Bone marrow (tissue), 2 donors: ENCODE measurements at places on chromosomes 4 and X.

DNA sequence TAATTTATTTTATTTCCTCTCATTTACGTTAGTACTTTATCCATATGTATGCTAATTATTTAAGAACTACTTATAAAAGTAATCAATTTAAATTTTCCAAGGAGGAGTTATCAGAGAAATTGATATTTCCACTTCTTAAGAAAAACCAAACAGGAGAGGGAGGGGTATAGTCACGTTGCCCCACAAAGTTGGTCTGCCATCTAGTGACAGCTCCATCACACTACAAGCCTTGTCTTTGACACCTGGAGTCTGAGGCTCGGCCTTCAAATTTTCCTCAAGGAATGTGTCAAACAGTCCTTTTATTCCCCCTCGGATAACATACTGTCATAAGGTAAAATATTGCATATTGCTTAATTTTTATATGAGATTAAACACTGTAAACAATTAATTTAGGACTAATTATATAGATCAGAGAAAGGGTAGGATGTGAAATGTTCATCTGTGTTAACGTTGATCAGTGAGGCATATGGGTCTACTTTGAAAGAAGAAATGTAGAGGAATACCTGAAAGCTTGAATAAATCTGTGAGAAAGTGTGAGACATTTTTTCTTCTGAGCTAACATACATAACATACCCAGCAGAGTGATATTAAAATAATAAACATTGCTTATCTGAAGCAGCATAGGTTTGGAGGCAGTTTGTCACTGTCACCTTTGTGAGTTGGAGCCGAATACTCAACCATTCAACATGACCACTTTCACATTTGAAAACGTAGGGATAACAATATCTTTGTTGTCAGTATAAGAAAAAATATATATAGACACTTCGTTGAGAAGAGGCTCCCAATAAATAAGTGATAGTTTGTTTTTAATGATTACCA is 114.4 kb downstream of the GLRA3 start:
- peak; percentile 18 for DNase-seq

DNA sequence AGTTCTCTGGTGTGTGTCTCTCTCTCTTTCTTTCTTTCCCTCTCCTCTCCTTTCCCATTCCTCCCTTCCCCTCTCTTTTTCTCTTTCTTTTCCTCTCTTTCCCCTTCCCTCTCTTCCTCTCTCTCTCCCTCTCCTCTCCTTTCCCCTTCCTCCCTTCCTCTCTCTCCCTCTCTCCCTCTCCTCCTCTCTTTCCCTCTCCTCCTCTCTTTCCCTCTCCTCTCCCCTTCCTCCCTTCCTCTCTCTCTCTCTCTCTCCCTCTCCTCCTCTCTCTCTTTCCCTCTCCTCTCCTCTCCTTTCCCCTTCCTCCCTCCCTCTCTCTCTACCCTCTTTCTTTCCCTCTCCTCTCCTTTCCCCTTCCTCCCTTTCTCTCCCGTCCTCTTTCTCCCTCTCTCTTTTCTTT is 12.4 kb upstream of the EOLA1 start:
- no peak for DNase-seq

DNA sequence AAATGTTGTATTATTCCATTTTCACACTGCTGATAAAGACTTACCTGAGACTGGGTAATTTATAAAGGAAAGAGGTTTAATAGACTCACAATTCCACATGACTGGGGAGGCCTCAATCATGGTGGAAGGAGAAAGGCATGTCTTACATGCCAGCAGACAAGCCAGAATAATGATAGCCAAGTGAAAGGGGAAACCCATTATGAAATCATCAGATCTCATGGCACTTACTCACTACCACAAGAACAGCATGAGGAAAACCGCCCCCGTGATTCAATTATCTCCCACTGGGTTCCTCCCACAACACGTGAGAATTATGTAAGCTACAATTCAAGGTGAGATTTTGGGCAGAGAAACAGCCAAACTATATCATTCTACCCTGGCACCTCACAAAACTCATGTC is 2535.1 kb downstream of the ARAP2 start:
- no peak for DNase-seq

DNA sequence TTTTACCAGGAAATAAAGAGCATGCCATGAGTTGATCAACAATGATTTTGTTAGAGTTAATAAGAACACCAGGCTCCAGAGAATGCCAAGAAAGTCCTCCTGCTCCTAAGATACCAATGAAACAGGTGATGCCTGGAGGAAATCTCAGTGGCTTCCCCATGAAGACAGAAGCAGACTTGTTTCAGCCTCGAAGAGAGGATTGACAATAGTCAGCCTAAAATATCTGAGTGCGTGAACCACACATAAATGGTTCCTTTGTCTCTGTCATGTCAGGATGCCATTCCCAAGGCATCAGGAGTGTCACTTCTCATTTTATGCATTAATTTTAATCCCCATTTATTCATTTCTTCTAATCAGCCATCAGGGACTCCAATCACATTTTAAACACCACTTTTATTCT is 69.6 kb downstream of the PHOX2B start:
- DNase-seq = no peak

DNA sequence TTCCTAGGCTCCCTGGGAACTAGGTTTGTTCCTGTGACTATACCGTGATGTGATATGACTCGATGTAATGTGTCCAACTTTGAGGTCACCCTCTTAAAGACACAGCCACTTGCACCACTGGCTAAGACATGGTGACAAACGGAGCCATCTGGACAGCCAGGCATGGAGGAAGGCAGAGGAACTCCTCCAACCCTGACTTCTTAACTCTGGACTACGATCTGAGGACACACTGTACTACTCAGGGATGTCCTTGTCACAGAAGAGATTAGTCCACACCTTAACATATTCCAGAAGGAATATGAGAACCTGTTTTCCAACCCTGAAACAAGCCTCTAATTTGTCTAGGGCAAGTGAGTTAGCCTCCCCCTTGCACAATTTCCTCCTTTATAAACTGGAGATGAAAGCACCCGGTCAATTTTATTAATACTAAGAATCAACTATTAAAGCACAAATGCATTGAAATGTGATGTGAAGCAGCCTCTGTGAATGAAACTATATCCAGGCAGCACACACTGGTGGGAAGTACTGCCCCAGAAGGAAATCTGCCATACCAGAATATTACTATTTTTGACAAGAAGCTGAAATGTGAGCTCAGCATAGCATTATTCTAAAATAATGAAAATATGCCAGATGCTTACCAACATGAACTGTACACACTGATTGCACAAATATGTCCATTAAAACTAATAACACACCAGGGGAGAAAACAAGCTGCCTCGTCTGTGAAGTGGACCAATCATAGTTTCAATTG is 47.3 kb downstream of the TSPAN5 start:
- DNase-seq = no peak

DNA sequence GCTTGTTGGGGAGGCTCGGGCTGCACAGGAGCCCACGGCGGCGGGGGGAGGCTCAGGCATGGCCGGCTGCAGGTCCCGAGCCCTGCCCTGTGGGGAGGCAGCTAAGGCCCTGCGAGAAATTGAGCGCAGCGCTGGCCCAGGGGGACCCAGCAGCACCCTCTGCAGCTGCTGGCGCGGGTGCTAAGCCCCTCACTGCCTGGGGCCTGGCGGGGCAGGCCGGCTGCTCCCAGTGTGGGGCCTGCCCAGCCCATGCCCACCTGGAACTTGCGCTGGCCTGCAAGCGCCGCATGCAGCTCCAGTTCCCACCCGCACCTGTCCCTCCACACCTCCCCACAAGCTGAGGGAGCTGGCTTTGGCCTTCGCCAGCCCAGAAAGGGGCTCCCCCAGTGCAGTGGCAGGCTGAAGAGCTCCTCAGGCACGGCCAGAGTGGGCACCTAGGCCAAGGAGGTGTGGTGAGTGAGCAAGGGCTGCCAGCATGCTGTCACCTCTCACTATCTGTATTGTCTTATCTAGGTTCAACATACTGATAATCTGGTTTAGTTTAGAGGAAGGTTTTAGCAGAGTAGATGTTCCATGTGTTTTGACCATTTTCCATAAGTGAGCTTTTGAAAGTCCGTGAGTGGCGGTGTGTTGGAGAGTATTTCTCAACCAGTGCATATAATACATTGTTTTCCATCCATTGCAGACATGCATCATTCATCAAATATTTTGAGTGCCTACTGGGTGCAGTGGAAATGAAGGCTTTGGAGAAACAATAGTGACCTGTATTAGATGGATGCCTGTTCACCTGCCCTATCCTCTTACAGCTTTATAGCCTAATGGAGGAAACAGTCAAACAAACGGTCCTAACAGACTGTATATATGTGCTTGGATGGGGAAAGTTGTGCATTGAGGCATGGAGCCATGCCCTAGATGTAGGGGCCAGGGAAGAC is 13.1 kb downstream of the PI4K2B start:
- no peak for DNase-seq

- no peak for DNase-seq
Observed at GRCh38 chr4:87306056-87306455, 16.6 kb downstream of the HSD17B13 start.

DNA sequence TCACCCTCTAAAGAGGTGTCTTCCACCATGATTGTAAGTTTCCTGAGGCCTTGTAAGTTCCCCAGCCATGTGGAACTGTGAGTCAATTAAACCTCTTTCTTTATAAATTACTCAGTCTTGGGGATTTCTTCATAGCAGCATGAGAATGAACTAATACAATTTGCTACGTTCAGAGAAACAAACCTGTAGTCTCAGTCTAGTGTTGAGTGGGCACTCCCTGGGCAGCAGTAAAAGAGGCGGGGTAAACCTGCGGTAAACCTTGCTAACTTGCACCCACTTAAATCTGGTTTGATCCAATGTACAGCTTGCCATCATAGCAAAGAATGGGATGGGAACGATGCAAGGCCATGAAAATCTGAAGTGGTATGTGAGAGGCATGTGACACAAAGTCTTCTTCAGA is 22.4 kb downstream of the GRXCR1 start:
- DNase-seq = no peak

DNA sequence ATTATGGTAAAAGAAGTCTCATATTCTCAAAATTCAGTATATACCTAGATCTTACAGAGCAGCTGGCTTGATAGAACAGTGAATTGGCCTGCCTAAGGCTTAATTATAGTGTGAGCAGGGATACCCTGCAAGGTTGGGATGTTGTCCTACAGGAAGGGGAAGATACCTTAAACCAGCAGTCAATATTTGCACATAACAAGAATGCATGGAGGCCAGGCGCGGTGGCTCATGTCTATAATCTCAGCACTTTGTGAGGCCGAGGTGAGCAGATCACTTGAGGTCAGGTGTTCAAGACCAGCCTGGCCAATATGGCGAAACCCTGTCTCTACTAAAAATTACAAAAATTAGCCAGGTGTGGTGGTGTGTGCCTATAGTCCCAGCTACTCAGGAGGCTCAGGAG is 58.7 kb upstream of the ABCG2 start:
- DNase-seq = no peak

DNA sequence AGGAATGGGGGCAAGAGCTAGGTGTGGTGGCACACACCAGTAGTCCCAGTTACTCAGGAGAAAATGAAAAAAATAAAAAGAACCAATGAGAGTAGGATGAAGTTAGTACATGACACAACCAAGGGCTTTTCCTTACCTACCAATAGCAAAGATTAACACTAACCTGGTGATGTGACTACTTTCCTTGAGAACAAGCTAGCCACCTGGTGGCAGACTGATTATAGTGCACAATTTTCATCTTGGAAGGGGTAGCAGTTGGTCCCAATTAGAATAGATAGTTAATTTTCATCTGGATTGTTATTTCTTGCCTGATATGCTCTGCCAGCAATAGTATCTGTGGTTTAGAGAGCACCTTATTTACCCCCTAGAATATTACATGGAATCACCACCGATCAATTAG is 1216.8 kb upstream of the PABPC4L start:
- DNase-seq = no peak

DNA sequence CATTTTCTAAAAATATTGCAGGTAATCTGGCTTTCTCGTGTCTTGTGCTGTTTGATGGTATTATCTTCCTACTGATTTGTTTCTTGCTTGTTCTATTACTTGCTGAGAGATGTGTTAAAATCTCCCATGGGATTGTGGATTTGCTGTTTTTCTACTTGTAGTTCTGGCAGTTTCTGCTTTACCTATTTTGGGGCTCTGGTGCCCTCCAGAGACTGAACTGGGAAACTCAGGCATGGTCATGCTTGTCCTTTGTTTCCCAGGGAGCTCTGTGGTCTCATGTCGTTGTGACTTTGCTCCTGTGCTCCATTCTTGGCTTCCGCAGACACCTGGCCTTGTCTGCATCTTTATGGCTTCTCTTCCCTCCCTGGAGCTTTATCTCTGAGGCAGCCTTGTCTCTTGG is 39.5 kb downstream of the NSD2 start:
- DNase-seq = no peak

DNA sequence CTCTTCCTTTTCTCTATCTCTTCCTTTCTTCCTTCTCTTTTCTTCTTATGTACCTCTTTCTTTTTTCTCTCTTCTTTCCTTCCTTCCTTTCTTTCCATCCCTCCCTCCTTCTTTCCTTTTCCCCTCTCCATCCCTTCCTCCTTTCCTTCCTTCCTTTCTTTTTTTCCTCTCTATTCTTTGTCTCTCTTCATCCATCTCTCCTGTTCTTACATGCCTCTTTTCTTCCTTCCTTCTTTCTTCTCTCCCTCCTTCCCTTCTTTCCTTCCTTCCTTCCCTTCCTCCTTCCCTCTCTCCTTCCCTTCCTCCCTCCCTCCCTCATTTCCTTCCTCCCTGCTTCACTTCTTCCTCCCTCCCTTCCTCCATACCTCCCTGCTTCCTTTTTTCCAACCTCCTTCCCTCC is 19.2 kb upstream of the XG start:
- no peak for DNase-seq

DNA sequence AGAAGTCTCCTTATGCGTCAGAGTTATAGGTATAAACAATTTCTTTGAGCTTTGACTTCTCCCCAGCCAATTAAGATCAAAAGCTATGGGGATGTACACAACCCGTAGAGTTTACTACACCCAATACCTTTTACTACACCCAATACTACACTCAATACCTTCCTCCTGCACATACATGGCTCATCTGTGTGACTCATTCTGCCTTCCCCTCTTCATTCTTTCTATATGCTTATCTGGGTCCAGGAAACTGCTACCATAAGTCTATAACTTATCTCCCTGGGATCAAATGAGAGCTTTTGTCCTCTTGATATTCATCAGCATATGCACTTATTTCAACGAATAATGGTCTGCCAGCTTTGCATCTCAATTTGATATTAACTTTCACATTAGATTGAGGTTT is 28.2 kb downstream of the ANKRD50 start:
- no peak for DNase-seq

DNA sequence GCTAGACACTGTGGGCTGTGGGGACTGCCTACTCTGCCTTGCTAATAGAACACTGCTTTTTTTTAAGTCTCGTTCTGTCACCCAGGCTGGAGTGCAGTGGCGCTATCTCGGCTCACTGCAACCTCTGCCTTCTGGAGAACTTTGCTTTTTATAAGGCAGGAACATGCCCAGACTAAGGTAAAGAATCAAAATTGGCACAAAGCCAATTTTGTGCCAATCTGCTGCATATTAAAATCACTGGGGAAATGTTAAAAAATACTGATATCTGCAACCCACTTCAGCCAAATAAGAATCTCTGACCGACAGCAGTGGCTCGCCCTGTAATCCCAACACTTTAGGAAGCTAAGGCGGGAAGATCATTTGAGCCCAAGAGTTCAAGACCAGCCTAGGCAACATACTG is 36.5 kb upstream of the CEP135 start:
- DNase-seq = no peak

- no peak for DNase-seq
Observed at GRCh38 chrX:153608806-153609205, 9.9 kb upstream of the CCNQ start.
